NCI-H526 (cell line): ENCODE measurements at places on chromosomes 11 and 22.

GRCh38 chr11:10405865-10406592 lies 49.0 kb upstream of the AMPD3 start:
- peak; percentile 85 for DNase-seq

- peak; percentile 85 for DNase-seq
Measured at GRCh38 chr11:955154-956063, 29.7 kb downstream of the AP2A2 start.

- DNase-seq = no peak
Measured at GRCh38 chr11:106344394-106344793, 266.9 kb downstream of the AASDHPPT start.

DNA sequence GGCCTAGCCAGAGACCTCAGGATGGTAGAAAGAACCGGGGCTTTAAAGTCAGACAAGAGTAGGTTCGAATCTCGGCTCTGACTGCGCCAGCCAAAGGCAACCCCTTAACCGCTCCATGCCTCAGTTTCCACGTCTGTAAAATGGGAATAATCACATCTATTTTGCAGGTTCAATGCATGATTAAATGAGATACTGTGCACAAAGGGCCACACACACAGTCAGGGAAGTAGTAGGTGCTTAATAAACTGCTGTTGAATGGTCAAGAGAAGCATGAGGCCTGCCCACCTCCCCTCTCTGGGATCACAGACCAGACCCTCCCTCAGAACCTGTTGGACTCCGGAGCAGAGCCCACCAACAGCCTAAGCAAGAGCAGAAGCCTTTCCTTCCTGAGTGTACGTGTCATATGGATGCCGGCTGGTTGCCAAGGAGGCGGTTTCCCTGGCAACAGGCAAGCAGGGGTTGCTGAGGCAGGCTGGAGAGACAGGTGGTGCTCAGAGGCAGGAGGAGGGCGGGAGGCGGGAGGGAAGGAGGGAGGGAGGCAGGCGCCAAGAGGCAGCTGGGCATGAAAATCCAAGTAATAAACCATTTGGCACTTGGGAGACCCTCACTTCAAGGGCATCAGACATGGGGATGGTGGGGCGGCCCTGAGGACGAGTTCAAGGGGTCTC lies 43.9 kb downstream of the NFAM1 start:
- DNase-seq = peak; percentile 91

GRCh38 chr11:102406099-102406498 lies 46.5 kb downstream of the TMEM123 start:
- no peak for DNase-seq

DNA sequence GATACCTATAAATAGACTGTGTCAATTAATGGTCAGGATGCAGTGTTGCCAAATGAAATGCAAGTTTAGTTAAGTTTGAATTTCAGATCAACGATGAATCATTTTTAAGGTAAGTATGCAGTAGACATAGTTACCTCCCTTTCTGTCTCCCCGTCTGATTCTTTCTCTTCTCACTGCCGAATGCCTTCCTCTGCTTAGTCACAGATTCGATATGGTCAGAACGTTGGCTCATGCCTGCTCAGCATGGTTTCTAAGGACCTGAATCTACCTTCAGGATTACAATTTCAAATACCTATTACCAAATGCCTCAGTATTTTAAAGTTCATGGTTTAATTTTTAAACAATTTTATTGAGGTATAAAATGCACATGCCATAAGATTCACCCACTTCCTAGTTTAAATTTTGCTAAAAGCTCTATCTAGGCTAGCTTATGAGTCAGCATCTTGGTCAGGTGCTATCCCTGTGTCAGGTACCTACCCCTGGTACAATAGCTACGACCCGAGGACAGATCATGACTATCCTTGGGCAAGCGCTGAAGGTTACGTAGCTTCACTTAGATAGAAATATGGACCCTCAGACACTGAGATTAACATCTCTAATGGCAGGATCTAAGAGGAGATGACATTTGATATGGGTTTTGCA lies 78.2 kb upstream of the SPON1 start:
- DNase-seq = no peak

DNA sequence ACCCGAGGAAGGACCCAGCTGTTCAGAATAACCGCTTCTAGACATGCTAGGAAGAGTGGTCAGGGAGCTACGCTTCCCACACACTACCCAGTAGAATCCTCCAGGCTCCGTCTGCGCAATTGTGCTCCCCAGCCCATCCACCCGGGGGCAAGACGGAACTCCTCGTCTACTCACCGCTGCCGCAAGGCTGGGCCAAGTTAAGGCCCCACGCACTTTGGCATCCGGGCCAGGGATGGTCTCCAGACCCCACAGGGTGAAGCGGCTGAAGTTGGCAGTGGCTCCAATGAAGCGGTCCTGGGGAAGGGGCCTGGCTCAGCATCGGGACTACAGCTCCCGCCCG lies 757 bp downstream of the RNASEH2C start:
- no peak for DNase-seq

DNA sequence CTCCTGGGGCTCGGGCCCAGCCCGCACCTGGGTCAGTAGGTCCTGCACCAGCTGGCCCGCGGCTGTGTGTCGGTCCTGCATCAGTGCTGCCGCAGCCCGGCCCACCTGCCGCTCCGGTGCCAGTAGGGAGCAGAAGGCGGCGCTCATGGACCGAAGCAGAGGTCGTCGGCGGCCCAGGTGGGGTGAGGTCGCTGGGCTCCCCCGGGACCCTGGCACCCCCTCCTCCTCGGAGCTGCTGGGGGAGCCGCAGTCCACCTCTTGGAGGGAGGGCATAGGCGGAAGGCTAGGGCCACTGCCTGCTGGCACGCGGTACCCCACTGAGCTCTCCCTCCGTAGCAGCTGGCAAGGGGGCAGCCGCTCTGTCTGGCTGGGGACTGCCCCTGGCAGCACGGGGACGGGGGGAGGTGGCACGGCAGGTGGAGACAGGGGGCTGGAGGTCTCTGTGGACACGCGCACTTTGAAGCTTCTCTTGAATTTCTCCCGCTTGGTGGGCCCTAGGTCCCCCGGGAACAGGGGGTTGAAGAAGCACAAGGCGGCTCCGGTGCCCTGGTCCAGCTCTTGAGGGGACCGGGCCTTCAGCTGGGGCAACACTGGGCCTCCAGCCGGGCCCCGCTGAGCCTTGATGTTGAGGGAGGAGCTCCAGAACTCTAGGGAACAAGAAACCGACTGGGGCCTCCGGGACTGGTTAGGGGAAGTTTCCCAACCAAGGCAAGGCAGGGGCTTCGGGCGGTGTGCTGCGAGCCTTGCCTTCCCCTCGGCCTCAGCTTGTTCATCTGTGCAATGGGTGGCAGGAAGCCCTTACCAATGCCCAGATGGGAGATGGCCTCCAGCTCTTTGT lies 1.4 kb downstream of the RIN1 start:
- DNase-seq = no peak

- no peak for DNase-seq
Measured at GRCh38 chr11:134142536-134142935, 73.7 kb downstream of the JAM3 start.
